A549 (cell line): ENCODE measurements at places on chromosomes 12 and 14.
A peak's percentile ranks its signal among the peaks of the same experiment; 100 is the strongest.

DNA sequence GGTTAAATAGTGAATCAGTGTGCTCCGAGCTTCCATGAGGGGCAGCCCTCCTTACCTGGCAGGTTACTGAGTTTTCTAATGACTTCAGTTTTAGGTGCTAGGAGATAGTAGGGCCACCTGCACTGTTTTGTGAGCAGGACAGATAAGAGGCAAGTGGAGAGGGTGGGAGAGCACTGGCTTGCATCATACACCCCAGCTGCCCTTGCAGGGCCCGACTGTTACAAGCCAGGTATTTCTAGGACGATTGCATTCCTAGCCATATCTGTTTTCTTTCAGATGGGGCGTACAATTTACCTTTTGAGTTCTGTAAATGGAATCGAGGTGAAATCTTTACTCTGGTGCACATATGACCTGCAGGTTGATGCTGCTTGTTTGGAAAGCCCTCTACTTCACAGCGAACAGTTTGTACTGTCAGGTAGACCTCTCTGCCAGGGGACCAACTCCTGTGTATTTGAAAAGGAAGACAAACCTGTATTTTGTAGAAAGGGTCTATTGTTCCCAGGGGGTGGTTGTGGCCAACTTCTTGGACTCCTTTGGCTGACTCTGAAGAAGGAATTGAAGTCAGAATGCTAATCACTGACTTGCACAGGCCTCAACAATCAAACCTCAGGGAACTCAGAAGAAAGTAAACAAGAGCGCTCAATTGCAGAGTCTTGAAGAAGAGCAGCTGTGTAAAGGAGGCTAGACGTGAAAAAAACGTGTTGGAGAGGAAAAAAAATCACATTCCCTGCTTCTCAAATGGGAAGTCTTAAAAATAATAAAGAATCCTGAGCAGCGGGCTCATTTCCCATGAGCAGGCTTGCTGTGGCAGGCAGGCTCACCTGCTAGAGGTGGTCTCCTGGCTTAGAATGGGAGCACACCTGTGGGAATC lies 57.3 kb downstream of the ETV6 start:
- DNase-seq, result no peak

- no peak for DNase-seq
Measured at GRCh38 chr14:39033371-39033770, 69.7 kb downstream of the SEC23A start.

DNA sequence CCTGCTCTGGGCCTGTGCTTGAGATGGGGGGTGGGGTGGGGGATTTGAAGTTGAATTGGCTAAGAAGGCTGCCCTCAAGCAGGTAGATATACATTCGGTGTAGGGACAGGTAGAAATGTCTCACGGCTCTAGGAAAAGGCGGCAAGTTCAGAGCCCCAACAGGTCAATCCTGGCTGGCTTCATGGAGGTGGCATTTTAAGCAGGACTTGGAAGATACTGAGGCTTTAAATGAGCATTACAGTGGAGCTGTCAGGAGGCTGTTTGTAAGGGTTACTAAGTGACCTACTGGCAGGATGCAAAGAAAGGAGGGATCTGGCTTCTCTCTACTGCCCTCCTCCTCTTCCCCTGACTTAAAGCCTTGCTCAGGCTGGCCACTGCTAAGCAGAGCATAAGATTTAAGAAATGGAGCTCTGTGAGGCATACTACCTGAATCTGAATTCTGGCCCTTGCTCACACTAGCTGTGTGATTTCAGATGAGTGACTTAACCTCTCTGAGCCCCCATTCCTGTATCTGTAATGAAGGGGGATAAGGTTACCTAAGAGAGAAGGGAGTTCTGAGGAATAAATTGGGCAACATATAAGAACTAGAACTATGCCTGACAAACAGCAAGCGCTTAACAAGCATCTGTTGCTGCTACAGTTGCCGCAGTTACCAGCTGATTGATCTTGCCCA lies 61.6 kb downstream of the SLC24A4 start:
- DNase-seq, result no peak

DNA sequence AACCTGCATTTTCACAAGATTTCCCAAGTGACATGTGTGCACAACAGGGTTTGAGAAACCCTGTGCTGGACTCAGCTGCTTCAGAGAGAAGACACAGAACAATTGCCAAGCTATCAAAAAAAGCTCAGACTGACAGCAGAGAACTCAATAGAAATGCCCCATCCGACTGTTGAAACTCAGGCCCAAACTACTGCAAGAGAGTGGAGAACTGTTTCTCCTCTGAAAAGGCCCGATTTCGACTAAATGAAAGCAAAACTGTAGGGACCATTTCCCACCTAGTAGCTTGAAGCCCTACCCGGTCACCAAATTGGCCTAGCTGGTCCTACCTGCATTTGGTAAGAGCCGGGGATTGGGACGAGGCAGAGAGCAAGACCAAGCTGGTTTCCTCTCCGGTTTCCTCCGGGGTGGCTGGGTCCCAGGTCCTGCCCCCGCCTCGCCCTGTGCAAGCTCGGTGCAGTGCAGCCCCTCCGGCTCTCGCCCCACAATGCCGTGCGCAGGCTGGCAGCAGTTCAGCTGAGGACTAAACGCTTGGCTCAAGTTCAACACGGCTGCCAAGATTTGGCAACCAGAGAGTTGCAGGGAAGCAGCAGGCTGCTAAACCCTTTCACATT lies 1180.6 kb downstream of the VRK1 start:
- DNase-seq, result no peak

DNA sequence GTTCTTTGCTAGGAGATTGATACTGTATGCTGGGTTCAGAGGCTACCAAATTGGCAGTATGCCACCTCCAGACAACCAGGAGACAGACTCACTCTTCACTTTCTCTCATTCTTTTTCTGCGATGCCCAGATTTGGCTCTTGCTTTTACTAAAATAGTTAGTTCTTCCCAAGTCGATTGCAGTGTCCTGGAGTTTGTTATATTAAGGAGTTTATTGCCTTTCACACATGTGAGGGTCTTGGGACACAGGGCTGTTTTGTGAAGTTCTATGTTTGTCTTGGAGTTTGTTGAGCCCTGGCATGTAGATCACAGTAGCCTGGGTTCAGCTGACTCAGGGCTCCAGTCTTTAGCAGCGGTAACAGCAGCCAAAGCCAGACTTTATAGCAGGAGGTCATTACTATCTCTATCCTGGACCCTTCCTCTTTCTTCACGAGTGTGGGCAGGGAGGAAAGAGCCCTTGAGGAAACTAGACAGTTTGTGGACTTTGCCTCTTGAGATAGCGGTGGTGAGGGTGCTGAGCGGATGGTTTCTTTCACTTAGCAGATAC lies 1.6 kb downstream of the MLEC start:
- no peak for DNase-seq

- no peak for DNase-seq
Measured at GRCh38 chr14:49615776-49616175, 4.7 kb downstream of the RPL36AL start.

- peak; percentile 72 for DNase-seq
Measured at GRCh38 chr14:22386924-22387775, 201.9 kb downstream of the DAD1 start.

GRCh38 chr14:69506241-69506595 lies 21.7 kb downstream of the PLEKHD1 start:
- no peak for DNase-seq

GRCh38 chr12:84763107-84763506 lies 149.5 kb downstream of the SLC6A15 start:
- DNase-seq, result no peak
